ENCODE measurements at places on chromosomes 6 and 20. TPM values are rescaled to one million over a fixed set of nuclear protein-coding genes. Genes with fewer than 3 reads are reported as not detected.

CRISP2 gene
- not detected for total RNA-seq

TRPC4AP gene
- 60.6 TPM for total RNA-seq

EMILIN3 gene
- total RNA-seq = 0.47 TPM

GRCh38 chr6:131258816-131259476 lies 123.7 kb downstream of the AKAP7 start:
- DNase-seq = peak; percentile 27

GRCh38 chr6:138691595-138692057 lies 81.9 kb upstream of the CCDC28A start:
- DNase-seq = no peak

DNA sequence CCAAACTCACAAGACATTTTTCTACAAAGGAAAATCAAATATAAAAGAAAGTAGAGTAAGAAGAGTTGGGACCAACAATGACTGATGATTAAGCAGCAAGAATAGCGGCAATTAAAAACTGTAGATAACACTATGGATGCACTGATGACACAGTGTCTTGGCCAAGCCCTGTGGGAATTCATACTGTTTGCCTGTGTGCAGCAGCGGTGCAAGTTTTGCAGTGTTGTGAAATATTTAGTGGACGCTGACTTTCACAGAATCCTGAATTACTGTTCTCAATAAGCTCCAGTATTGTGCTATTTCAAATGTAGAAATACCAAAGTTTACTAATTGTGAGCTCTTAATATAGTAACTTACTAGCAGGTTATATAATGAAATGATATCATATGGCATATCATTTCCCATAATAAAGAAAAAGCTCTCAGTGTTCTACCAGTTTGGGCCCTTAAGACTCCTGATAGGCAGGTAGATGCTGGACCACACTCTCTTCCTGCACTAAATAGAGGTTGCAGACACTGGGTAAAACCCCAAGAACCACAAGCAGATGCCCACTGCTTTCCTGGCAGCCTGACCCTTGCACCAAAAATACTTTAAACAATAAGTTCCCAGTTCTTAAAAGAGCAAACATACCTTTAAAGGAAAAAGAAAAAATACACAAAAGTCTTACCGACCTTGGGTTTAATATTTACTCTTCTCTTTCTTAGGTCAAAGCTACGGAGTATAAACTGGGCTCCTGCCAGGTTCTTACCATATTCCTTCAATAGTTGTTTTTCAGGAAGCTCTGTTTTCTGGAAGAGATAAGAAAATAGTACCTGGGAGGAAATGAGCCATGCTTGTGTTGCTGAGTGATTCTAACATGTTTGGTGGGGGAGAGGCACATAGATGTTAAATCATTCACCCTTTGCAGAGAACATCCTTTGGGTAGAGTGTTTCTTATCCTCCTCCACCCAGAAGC lies 41.6 kb downstream of the ANKEF1 start:
- DNase-seq = no peak

DNA sequence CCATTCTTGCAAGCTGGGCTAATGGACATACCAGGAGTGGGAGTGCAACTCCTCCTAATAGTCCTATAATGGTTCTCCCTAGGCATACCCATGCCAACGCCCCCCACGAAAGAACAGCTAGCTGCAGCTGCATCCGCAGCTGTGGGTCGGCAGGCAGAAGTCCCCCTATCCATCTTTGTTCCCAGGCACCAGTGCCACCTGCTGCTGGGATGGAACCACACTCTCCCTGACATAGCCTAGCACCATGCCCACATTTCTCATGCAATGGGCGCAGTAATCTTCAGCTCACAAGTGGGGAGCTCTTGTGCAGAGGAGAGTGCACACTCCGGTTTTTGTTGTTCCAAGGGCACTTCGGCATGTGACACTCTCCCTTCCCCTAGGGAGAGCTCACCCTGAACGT lies 567.8 kb downstream of the GRIK2 start:
- DNase-seq = no peak

DNA sequence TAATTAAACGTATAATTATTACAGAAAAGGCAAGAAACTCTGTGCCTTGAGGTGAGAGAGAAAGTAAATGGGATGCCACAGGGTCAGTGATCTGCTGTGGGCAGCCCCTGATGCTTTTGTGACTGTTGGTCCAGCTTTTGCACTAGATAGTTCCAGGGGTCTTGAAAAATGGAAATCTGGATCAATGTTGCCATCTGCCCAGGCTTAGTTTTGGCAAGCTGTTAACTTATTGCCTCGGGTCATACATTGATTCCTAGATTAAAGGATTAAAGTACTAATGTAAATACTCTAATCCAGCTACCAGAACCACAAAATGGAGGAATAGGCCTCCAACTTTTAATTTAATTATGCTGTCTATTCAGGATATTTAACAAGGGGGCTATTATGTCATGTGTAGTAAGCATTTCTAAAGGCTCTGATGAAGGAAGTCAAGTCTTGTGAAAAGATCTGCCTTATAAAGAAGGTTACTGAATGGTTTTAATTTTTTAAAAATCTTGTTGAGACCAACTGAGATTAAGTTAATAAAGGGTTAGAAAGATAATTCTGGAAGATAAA lies 376.0 kb upstream of the HS3ST5 start:
- DNase-seq = no peak

DNA sequence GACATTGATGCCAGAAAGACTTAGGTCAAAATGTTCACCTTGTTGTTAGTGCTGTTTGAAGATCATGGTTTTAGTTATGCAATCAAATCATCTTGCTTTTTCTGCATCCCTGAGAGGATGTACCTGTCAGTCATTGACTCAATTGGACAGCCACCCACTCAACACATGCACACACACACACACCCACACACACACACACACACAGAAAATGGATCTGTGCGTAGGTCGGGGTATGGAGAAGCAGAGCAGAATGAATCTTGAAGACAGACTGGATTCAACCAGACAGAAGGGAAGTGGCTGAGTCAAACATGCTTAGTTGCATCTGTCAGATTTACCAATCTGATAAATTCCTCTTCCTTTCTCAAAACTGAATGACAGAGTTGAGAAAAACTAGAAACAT lies 19.1 kb upstream of the ZSCAN23 start:
- DNase-seq = no peak

- no peak for DNase-seq
These were observed 96.6 kb downstream of the TMEM242 start for GRCh38 chr6:157226761-157227160.

STK38 gene
- total RNA-seq = 76.6 TPM

GRCh38 chr20:56798634-56799033 lies 169.5 kb downstream of the TFAP2C start:
- DNase-seq = no peak

DNA sequence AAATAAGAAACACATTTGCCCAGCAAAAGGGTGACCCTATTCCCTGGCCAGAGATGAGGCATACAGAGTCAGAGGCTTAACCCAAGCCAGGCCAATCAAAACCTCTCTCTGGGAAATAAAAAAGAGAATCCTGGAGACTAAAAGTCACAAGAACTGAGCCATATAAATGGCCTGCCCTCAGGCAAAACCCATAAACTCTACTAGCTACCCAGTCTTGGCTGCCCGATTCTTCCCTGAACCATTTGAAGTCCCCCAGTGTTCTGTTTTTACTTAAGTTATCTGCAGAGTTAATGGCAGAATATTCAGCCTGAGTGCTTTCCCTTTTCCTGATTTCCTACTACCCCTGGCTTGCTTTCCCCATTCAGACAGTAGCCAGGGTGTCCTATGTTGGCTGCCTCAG lies 13.9 kb downstream of the KCNK15 start:
- no peak for DNase-seq

SLC22A1 gene
- 3.1 TPM for total RNA-seq

DNA sequence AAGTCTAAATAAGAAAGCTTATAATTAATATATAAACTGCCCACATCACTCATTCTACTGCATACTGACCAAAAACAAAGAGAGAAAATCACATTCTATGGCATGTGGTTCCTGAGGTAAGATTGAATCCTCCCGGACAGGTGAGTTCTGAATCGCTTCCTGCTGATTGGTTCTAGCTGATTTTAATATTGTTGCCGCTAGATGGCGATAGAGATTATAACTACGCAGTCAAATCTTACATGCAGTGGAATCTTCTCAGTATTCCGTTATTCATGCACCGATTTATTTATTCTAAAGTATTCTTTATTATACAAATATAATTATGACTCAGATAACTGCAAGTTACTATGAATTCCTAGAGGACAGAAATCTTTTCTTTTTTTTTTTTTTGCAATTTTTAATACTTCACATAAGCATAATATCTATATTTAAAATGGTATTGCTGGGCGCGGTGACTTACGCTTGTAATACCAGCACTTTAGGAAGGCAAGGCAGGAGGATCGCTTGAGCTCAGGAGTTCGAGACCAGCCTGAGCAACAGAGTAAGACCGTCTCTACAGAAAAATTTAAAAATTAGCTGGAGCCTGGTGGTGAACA lies 24.2 kb upstream of the TMX4 start:
- no peak for DNase-seq

BMP6 gene
- total RNA-seq = 2.1 TPM

GRCh38 chr20:5197270-5197827 lies 70.5 kb downstream of the CDS2 start:
- no peak for DNase-seq

PRIM2 gene
- total RNA-seq = 9.4 TPM

Measured in left colon (tissue), 2 donors.